ENCODE measurements at places on chromosomes 2 and 18.
A peak's percentile ranks its signal among the peaks of the same experiment; 100 is the strongest.

- DNase-seq = no peak
Observed at GRCh38 chr2:175432021-175432420, 250.5 kb upstream of the ATP5MC3 start.

- no peak for DNase-seq
Observed at GRCh38 chr2:56121995-56122394, 61.8 kb upstream of the CCDC85A start.

GRCh38 chr2:234025466-234025865 is 25.0 kb upstream of the SPP2 start:
- peak; percentile 33 for DNase-seq

- no peak for DNase-seq
Observed at GRCh38 chr2:64905338-64906024, 83.7 kb upstream of the SLC1A4 start.

- DNase-seq = no peak
Observed at GRCh38 chr2:64439194-64439593, 14.8 kb upstream of the LGALSL start.

DNA sequence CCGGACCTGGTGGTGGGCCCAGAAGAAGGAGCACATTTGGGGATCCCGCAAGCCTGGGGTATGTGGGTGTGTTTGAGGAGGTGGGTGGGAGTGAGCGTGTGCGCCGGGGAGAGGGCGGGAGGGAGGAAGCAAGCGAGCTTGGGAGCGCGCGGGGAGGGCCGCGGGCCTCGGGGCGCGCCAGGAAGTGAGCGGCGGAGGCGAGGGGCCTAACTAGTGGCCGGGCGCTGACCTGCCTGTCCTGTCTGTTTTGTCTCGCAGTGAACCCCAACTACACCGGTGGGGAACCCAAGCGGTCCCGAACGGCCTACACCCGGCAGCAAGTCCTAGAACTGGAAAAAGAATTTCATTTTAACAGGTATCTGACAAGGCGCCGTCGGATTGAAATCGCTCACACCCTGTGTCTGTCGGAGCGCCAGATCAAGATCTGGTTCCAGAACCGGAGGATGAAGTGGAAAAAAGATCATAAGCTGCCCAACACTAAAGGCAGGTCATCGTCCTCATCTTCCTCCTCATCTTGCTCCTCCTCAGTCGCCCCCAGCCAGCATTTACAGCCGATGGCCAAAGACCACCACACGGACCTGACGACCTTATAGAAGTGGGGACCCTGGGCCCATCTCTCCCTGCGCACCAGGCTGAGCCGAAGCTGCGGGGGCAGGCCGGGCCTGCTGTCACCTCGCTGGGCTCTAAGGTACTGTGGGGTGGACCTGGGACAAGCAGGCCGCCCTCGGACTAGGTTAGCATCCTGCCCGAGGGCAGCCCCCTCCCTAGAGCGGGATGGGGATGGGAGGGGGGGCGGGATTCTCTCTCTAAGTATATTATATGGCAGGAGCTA is 1.2 kb downstream of the HOXD4 start:
- no peak for DNase-seq

DNA sequence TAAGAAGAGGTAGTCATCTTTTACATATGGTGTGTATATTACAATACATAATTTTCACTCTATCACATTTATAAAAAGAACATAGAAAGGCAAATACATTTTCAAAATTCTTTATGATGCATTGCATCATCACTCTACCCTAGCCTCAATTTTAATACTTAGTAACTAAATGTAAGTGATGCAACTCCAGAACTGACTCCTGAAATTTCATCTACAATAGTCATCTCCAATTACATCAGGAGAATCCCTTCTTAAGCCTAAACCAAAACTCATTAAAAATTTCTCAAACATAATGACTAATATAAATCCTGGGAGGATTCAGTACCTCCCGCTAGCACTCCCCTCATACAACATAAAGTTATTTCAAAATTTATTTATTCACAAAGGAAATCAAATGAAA is 15.9 kb downstream of the TMX3 start:
- no peak for DNase-seq

- DNase-seq = no peak
Observed at GRCh38 chr2:226906163-226906693, 70.4 kb downstream of the RHBDD1 start.

DNA sequence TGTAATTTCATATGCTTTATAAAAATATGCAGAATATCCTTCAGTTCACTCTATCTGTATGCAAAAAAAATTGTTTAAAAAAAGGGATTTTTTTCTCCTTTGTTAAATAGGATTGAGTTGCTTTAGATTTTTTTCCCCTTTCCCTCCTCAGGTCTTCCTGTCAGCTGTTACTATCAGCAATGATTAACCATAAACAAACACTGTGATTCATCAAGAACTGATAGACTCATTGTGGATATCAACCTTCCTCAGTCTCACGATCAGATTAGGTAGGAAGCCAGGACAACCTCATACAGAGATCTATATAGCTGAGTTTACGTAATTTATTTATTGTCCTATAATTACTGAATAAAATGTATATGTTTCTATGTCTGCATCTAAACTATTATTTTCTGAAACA is 2136.2 kb upstream of the CELF4 start:
- no peak for DNase-seq

GRCh38 chr2:134307334-134307733 is 53.5 kb downstream of the MGAT5 start:
- no peak for DNase-seq

DNA sequence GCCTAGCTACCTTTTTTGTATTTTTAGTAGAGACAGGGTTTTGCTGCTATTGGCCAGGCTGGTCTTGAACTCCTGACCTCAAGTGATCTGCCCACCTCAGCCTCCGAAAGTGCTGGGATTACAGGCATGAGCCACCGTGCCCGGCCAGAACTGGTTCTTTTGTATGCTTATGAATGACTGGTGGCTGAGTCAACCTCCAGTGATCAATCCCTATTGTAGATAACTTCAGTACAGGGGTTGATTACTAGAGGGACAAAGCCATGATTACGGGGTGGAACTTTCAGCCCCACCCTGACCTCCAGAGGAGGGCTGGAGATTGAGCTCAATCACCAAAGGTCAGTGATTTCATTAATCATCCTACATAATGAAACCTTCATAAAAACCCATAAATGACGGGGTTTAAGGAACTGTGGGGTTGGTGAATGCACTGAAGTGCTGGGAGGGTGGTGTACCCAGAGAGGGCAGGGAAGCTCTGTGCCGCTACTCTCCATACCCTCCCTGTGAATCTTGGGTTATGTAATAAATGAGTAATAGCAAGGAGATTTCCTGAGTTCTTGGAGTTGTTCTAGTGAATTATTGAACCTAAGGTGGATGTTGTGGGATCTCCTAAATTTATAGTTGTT is 281.8 kb upstream of the CXCR4 start:
- DNase-seq = no peak

GRCh38 chr2:105179469-105180372 is 61.8 kb upstream of the GPR45 start:
- peak; percentile 6 for DNase-seq

DNA sequence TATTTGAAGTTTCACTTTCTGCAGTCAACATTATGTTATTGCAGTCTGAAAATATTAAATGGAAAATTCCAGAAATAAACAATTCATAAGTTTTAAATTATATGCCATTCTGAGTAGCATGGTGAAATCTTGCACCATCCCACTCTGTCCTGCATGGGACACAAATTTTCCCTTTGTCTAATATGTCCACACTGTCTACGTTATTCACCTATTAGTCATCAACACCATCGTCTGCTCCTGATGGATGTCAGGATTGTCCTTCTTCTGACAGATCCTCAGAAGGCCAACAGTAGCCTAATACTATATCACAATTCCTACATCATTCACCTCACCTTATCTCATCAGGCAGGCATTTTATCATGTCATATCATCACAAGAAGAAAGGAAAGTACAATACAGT is 163.1 kb downstream of the TXNL1 start:
- no peak for DNase-seq

GRCh38 chr2:9637330-9637729 is 6.5 kb upstream of the YWHAQ start:
- no peak for DNase-seq

DNA sequence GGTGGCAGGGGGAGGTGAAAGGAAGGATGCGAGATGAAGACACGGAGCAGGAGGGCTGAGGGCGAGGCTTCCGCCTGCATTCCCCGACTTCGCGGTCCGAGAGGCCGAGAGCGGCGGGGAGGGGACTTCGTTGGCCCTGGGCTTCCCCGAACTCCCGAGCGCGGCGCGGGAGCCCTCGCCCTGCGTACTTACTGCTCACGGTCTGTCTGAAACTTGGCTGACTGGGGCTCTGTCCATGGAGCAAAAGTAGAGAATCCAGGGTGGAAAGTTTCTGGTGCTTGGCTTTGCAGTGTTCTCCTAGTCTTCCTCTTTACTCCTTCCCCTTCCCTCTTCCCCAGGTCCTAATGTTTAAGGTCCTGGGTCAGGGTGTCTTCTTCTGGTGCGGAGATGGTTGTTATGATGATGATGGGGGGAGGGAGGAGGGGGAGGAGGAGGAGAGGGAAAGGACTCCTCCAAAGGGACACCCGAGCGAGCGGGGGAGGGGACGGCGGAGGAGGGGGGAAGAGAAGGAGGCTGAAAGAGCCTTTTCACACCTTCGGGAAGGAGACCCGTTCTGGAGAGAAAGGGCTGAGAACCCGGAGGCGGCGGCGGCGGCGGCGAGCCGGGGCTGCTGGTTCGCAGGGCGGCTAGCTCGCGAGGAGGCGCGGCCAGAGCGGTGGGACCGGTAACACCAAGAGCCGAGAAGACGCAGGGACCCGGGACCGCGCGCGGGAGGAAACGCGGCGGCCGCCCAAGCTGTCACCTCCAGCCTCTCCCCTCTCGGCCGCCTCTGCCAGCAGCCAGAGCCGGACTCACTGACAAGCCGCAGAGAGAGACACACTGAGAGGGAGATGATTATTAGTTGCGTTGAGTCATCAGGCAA is at the start of gene SATB2:
TSS of gene SATB2 (minus strand) at position 793 of the 862 bp plus-strand sequence. CDS start 1,902 bp downstream, outside the sequence.
- DNase-seq = no peak

DNA sequence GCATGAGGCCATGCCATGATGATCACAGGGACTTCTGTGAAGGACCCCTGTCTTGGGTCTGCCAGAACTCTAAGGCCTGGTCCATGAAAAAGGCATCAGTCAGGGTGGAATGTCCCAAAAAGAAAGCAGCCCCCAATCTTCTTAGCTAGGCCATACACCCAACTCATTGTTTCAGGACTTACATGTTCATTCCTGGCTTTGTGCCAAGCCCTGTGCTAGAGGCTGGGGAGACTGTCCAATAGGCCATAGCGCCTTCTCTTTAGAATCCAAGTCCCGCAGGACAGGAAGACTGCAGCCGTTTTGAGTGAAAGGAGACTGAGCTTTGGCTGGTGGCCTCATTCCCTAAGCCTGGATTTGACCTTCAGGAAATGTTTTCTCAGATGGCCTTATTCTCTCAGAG is 247.3 kb downstream of the PRKCE start:
- DNase-seq = no peak

DNA sequence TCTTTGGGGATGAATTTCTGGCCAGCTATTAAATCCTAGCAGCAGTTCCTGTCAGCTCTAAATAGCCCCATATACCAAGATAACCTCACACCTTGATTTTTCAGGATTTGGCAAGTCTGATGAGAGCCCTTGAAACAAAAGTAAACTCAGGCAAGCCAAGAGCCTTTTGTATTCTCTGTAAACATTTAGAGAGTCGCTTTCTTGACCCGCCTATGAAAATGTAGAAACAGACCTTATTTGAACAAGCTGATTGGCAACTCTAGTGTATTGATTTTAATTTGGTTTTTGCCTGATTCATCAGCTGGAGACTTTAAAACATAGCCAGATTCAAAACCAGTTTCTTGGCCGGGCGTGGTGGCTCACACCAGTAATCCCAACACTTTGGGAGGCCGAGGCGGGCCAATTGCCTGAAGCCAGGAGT is 43.4 kb downstream of the CABLES1 start:
- DNase-seq = no peak

- no peak for DNase-seq
Observed at GRCh38 chr2:168811696-168812095, 9.3 kb downstream of the NOSTRIN start.

GRCh38 chr2:8622199-8622911 is 59.5 kb upstream of the ID2 start:
- no peak for DNase-seq

- DNase-seq = peak; percentile 20
Observed at GRCh38 chr2:69741229-69741574, 732 bp upstream of the ANXA4 start.

DNA sequence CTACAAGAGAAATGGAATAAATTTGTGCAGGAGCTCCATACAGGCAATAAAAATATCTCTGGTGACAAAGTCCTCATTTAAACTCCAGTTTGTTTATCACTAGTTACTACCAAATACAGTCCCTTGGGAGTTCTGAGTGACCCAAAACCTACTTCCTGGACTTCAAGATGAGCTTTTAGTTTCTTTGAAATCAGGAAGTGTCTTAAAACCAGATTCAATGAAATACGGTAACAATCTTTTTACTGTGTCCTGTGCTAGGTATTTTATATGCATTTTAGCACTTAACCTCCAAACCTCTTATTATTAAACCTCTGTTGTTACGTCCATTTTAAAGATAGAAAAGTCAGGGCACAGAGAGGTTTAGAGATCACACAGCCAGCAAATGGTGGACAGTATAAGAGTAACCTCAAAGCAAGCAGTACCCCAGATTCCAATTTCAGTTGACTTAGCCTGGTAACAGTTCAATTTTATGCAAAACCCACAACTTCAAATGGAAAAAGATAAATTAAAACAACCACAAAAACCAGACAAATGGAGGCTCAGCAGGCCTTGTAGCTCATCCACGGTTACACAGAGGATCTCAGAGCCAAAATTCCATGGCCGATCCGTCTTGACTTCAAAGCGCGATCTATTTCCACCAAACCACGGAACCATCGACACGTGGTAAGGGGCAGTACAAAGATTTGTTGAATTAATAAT is 1.3 kb upstream of the KCMF1 start:
- DNase-seq = peak; percentile 41

DNA sequence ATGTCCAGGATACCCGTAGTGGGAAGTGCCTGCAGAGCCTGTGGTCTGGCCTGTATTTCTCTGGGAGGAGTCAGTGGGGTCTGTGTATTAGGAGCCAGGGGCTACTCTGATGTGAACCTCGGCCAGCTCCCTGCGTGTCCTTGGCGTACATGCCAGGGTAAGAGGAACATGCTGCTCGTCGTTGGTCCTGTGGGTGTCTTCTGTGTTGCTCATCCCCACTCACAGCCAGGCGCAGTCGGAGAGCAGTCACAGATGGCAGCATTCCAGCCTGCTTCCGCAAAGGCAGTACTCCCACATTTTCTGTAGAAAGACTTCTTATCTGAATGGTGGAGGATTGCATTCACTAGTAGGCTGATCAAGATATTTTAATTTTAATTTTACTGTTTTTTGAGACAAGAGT is 84.9 kb downstream of the DGKD start:
- no peak for DNase-seq

Measured in CD4-positive, alpha-beta T cell treated with Interleukin-12 subunit alpha and Interleukin-12 subunit beta, for 1 hour (primary cell).